ENCODE measurements at places on chromosomes 6 and 20. TPM values are rescaled to one million over a fixed set of nuclear protein-coding genes. Genes with fewer than 3 reads are reported as not detected.

The GPLD1 gene
- 0.87 TPM for total RNA-seq

The APOBEC2 gene
- total RNA-seq = not detected

The PCED1A gene
- 22.2 TPM for total RNA-seq

The RNF144B gene
- 0.62 TPM for total RNA-seq

The GMNN gene
- total RNA-seq = 18.1 TPM

The MYT1 gene
- not detected for total RNA-seq

The MOG gene
- total RNA-seq = not detected

The TPD52L1 gene
- 13.7 TPM for total RNA-seq

The TTLL9 gene
- total RNA-seq = under 0.01 TPM

The BTN1A1 gene
- total RNA-seq = not detected

The DNAH8 gene
- 0.12 TPM for total RNA-seq

The STK35 gene
- 29.0 TPM for total RNA-seq

The SLC17A1 gene
- total RNA-seq = not detected

The PDYN gene
- not detected for total RNA-seq

The COL9A3 gene
- total RNA-seq = 0.11 TPM

The PKHD1 gene
- total RNA-seq = not detected

The NRSN1 gene
- not detected for total RNA-seq

The ZBP1 gene
- not detected for total RNA-seq

The SFTA2 gene
- total RNA-seq = not detected

The KIF25 gene
- total RNA-seq = not detected

The PMEPA1 gene
- total RNA-seq = under 0.01 TPM

The AVP gene
- total RNA-seq = not detected

The PNLDC1 gene
- total RNA-seq = not detected

The CD93 gene
- 1.00 TPM for total RNA-seq

The KPNA5 gene
- total RNA-seq = 12.4 TPM

The GPSM3 gene
- total RNA-seq = 0.87 TPM

The TMEM14A gene
- 42.8 TPM for total RNA-seq

The CFB gene
- 5.6 TPM for total RNA-seq

The RIMS1 gene
- total RNA-seq = 0.33 TPM

The SLC17A2 gene
- total RNA-seq = not detected

The DEFB110 gene
- not detected for total RNA-seq

The WFDC8 gene
- not detected for total RNA-seq

The ITPA gene
- total RNA-seq = 35.9 TPM

The CPNE5 gene
- under 0.01 TPM for total RNA-seq

The TCF19 gene
- total RNA-seq = 43.2 TPM

The KAT14 gene
- 18.1 TPM for total RNA-seq

The GRM1 gene
- not detected for total RNA-seq

The CDSN gene
- total RNA-seq = not detected
